GDM1 (cell line): ENCODE measurements at places on chromosomes 12 and 14.
A peak's percentile ranks its signal among the peaks of the same experiment; 100 is the strongest.

DNA sequence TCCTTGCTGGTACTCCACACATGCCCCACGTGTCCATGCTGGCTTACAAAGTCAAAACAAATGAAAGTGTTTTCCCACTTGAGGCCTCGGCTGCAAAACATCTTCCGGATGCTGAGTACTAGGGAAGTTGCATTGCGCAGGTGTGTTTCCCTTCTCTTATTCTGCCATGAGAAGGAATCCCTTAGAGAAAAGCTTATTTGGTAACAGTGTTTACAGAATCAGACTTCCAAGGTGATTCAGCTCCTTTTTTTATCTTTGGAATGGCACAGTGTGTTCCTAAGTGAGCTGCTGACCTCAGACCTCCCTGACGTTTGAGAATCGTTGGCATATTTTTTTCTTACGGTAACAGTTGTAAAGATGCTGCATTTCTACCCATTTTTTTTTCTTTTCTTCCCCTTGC is 211.3 kb downstream of the ESR2 start:
- no peak for DNase-seq

DNA sequence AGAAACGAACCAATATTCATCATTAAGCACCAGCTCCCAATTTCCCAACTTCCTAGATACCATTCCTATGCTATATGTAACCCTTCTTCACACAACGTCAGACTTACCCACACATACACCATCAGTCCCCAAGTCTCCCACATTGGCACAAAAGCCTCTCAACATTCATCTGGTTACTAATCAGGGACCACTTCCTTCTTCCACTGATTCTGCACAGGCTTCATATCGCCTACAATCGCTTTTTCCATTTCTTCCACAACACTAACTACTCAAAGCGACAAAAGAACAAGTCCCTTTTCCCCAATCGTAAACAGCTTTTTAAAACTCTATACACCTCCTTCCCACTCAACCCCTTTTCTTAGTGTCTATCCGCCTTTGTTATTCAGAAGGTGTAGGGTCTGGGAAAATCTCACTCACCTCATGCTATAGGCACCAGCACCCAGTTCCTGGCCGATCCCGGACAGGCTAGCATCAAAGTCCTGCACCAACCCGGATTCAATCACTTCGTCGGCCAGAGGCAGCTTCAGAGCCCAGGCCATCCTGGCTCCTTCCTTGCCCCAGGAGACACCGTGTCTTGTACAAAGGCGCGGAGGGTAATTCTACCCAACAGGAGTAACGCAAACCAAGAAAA is 936 bp downstream of the TFCP2 start:
- DNase-seq = no peak

GRCh38 chr12:123034022-123034541 is 53.6 kb downstream of the ARL6IP4 start:
- DNase-seq = peak; percentile 92

DNA sequence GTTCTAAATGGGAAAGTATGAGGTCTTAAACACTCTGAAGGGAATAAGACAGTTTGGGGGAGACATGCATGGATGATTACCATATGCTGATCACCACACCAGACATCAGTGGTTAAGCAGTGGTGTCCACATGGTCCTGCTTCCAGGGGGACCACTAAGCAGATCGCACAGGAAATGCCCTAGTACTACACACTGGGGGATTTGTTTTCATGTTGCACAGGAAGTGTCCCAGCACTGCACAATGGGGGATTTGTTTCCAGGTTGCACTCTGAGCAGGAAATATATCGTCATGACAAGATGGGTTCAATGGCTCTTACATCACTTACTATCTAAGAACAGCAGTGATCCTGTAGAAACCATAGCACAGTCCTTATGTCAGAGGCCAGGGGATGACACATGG is 245.5 kb downstream of the BCL11B start:
- no peak for DNase-seq

- DNase-seq = no peak
Observed at GRCh38 chr12:94182986-94183707, 34.8 kb downstream of the PLXNC1 start.

- DNase-seq = no peak
Observed at GRCh38 chr12:91387461-91388134, 205.0 kb upstream of the DCN start.

DNA sequence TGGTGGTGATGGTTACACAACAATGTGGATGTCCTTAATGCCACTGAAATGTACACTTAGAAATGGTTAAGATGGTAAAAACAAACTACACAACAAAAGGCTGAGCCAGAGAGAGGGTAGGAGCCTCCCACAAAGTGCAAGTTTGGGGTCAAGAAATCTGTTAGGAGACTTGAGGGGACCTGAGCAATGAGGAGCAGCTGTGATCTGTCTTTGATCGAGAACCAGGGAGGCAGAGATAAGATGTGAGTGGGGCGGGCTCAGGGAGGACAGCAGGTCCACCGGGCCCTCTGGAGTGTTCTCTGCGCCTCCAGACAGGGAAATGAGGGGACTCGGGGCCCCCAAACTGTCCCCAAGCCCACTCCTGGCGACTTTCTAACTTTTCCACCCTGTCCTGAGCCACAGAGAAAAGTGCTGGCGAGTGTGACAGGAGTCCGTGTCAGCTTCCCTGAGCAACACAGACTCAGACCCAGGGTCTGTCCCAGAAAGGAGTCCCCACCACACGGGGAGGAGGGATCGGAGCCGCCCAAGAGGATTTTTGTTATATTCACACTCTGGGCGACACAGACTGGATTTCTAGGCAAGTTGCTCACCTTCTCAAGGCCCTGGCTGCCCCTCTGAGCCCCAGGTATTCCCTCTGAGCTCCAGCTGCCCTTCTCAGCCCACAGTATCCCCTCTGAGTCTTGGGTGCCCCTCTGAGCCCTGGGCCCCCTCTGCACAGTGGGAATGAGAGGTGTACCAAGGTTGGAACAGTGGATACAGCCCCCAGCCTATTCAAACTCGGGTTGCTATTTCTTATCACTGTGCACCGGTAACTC is 11.5 kb upstream of the SCARB1 start:
- DNase-seq = no peak

DNA sequence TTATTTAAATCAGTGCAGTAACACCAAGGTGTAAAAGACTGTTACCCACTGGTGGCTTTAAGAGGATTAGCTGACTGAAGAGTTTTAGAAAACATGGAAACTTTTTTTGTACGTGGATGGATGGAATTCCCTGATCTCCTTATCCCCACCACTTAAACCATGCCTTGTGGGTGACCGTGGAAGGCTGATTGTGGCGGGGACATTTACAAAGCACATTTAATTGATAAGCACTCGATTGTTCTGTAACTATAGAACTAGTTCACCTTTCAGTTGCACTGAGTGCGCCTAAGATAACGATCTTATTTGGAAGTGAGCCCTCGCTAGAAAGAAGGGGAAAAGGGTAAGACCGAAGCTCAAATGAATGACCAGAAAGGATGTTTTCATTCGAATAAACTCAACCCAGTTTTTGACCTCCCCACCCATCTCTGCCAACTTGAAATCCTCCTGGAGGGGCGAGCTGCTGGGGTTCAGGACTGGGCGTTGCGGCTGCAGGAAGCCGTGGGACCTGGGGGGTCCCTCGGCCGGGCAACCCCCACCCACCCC is 688 bp upstream of the RASSF3 start:
- no peak for DNase-seq

DNA sequence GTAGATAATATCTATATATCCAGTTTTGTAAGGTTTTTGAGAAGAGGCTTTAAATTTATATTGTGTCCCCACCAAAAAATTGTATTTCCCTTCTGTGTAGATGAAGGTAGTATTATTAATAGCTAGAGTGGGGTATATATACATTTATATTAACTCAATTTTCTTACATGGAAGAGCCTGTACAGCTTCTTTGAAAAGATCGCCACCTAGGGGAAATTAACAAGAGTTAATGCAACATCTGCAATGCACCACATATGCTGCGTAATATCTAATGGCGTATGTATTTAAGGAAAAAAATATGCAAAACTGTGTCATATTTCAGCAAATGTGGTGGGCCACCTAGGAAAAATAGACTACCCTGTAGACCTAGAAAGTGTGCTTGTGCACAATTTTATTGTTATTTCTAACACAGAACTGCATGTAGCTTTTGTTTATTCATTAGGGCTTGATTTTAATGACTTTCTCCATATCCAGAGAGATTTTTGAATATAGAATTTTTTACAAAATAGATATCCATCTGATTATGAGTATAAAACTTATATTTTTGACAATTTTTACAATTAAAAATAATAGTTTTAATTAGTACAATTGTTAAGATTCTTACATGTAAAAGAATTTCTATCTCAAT is 14.0 kb downstream of the CCER1 start:
- peak; percentile 1 for DNase-seq

GRCh38 chr14:79663453-79663852 is 547.9 kb downstream of the DIO2 start:
- no peak for DNase-seq

GRCh38 chr12:99605-100004 is 33.0 kb downstream of the IQSEC3 start:
- no peak for DNase-seq

- no peak for DNase-seq
Observed at GRCh38 chr14:102777711-102778337, 575 bp downstream of the TRAF3 start.

- no peak for DNase-seq
Observed at GRCh38 chr14:101206556-101206955, 303.0 kb upstream of the RTL1 start.

DNA sequence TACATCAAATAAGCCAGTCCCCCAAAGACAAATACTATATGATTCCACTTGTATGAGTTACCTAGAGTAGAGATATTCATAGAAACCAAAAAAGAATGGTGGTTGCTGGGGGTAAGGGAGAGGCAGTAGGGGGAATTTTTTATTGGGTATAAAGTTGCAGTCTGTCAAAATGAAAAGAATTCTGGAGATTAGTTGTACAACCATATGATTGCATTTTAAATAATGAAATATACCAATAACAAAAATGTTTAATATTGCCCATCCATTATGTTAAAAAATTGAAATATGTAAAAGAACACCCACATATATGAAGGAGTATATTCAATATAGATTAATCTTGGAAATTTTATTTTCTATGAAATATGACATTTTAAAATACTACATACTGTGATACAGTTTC is 1383.5 kb downstream of the FSCB start:
- DNase-seq = no peak

DNA sequence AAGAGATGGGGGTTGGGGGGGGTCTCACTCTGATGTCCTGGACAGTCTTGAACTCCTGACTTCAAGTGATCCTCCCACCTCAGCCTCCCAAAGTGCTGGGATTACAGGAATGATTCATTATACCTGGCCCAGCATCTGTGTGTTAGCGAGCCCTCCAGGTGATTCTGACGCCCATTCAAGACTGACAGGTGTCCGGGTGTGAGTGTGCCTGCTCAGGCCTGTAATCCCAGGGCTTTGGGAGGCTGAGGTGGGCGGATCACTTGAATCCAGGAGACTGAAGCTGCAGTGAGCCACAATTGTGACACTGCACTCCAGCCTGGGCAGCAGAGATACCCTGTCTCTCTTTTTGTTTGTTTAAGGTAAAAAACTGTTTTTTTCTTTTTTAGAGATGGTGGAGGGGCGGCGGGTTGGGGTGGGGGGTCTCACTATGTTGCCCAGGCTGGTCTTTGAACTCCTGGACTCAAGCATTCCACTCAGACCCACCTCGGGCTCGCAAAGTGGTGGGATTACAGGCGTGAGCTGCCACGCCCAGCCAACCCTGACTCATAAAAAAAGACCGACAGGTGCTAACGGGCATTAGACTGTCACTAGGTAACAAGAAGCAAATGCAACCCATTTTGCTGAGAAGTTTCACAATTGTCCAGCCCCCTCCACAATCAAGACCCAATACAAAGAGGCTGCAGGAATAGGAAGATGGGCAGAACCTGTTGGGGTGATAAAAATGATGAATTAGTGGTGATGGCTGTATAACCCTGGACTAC is 4.7 kb downstream of the VSIG10 start:
- no peak for DNase-seq

- DNase-seq = no peak
Observed at GRCh38 chr12:15244341-15244740, 23.1 kb upstream of the RERG start.

DNA sequence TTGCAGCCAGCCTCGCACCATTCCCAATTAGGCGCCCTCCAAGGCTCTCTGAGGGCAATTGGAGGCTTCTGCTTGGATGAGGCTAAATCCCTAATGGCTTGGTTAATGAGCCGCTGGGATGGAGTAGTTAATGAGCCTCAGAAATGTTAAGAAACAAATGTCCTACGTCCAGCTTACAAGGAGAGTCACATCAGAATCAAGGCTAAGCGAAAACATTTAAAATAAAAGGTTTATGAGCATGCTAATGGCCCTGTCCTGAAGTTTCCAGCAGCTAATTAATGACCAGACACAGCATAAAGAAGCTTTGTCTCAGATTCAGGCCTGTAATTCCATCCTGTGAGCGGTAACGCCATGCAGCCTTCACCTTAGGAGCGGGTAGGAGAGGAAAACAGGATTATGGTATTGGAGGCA is 200.7 kb upstream of the BCL2L14 start:
- DNase-seq = no peak

GRCh38 chr14:56172571-56172971 is 54.4 kb downstream of the PELI2 start:
- DNase-seq = no peak

DNA sequence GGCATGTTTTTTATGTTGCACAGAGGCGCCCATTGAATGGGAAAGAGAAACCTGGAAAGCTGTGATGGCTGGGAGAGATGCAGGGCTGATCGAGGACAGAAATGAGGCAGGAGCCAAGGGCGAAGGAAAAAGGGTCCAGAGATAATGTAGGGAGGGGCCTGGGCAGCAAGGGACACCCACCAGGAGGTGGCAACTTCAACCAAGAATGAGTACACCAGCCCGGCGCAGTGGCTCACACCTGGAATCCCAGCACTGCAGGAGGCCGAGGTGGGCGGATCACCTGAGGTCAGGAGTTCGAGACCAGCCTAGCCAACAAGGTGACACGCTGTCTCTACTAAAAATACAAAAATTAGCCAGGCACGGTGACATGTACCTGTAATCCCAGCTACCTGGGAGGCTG is 4.0 kb downstream of the SSH1 start:
- no peak for DNase-seq

DNA sequence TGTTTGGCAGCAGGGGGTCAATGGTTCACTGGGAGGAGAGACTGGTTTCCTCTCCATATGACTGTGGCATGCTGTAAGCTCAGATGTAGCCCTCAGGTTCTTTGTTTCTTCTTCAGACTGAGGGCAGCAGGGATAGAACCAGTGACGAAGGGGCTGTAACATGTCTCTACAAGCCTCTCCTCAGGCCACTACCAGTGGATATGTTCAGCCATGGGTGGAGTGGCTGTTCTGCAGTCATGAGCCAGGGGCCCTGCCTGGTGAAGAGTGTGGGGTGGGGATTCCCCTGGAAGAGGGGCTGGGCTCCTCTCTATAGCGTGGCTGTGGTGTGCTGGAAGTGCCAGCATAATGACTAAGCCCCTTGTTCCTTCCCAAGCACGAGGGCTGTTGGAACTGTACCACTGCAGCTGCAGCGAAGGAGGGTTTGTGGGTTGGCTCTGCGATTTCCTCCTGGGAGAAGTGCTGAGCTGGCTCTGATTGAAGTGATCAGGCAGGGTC is 55.8 kb downstream of the CMAS start:
- DNase-seq = peak; percentile 2
